ENCODE measurements at places on chromosomes 4 and X.

DNA sequence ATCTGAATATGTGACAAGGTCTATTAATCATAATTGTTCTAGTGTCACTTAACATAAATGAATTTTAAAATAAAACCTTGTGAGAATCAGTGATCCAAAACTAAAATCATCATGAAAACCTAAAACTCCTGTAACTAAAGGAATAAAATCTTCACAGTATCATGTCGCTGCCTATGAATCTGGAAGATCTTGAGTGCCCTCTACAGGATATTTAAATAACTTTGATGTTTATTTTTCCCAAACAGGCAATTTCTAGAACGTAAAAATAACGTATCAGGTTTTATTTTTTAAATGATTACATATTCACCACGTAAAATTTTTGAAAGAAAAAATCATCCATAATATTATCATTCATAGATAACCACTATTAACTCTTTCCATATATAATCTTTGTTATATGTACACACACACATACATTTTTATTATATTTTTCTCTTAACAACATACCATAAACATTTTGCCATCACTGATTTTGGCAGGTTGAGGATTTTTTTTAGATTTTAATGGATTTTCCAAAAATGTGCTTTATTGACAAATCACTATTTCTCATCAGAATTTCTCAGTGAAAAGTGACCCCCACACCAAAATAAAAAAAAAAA lies 79.6 kb downstream of the COMMD8 start:
- no peak for DNase-seq

- no peak for DNase-seq
These were observed 8.7 kb downstream of the FHDC1 start for GRCh38 chr4:152944666-152945320.

GRCh38 chr4:28151314-28151713 lies 1290.7 kb downstream of the STIM2 start:
- no peak for DNase-seq

DNA sequence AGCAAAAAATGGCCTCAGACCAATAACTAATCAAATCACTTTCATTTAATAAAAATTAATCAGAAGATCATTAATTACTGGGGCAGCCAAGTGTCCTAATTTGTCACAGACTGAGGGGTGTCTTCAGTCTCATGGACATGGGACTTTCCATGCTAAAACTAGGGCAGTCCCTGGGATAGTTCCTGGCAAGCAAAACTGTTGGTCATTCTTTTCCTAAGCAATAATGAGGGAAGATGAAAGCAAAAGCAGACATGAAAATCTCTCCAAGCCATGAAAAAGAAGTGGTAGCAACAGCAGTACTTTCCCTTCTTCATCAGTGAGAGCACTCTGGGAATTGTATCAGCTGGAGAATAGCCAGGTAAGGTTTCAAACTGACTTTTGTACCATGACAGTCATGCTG lies 3.7 kb upstream of the ANTXR2 start:
- DNase-seq = no peak

GRCh38 chr4:22237155-22237751 lies 278.6 kb downstream of the ADGRA3 start:
- DNase-seq = no peak

DNA sequence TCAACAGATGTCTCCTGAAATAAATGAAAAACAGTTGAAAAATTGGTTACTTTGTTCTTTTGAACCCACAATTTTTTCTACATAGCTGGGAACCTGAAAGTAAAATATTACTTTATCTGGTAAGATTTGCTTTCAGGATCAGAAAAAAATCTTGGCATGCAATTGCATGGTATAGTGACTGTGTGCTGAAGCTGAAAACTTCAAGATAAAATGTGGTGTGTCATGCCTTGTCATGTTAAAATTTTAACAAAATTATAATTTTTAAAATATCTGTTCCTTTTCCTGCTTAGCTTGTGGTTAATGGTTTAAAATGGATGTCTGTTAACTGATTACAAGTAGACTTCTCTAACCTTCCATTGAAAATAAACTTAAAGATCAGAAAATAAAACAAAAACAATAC lies 904.8 kb downstream of the PDHA2 start:
- DNase-seq = no peak

GRCh38 chr4:3697033-3697432 lies 69.2 kb upstream of the ADRA2C start:
- DNase-seq = no peak

GRCh38 chr4:8400632-8401325 lies 39.7 kb downstream of the ACOX3 start:
- no peak for DNase-seq

GRCh38 chr4:139795527-139796314 lies 130.1 kb downstream of the MGST2 start:
- DNase-seq = no peak

GRCh38 chrX:36856849-36857248 lies 151.3 kb upstream of the FAM47C start:
- DNase-seq = no peak

DNA sequence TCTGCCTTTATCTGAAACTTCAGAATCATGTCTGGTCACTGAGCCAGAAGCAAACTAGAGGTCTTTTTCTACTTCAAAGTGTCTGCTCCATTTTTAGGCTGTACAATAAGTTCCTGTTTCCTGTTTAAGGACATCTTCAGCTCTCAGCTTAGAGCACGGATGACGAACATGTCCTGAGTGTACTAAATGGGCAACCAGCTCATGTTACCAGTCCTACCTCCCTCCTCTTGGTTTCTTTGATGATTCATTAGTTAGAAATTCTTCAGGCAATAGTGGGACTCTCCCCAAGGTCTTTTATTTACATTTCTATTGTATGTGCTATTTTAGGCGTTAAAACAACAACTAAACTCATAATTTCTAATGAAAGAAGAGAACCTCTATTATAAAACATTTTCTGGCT lies 58.0 kb downstream of the ENPEP start:
- no peak for DNase-seq

GRCh38 chr4:171622729-171623128 lies 190.5 kb upstream of the GALNTL6 start:
- no peak for DNase-seq

DNA sequence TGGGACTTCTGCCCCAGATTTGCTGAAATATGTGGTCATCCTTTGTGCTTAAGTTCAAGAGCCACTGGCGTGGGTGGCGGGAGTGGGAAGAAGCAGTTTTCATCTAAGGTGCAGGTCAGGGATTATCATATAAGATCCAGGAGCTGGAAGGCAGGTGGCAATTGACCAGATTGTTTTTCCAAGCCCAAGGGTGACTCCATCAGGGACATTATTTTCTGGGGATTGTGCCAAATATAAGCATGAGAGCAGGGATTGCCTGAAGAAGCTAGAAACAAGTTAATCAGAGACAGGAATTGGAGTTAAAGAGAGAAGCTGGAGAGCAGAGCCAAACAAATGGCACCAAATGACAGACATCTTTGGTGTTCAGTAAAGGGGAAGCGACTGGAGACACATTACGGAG lies 19.4 kb upstream of the SEL1L3 start:
- no peak for DNase-seq

GRCh38 chr4:164438321-164438720 lies 315.6 kb upstream of the SMIM31 start:
- no peak for DNase-seq

Measured in thoracic aorta (tissue), 2 donors.